ENCODE measurements at places on chromosomes 4 and X.

DNA sequence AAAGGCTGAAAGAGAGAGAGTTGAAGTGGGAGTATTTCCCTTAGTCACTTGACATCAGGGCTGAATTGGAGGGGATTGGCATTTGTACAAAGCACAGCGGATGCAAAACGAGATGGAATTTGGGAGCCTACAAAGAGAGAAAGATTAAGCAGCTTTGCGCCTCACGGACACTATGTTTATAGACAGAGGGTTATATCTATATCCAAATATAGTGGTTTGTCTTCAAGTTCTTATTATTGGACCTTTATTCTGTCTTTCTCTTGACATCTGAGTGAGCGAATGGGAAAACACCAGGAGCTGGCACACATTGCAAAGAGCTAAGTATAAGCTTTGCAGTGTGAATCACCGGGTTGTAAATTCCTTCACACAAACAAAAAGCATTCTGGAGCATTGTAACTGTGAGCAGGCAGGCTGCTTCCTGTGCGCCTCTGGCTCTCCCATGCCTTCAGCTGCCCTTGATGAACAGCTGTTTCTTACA, 500.2 kb downstream of the STIM2 start:
- no peak for DNase-seq

DNA sequence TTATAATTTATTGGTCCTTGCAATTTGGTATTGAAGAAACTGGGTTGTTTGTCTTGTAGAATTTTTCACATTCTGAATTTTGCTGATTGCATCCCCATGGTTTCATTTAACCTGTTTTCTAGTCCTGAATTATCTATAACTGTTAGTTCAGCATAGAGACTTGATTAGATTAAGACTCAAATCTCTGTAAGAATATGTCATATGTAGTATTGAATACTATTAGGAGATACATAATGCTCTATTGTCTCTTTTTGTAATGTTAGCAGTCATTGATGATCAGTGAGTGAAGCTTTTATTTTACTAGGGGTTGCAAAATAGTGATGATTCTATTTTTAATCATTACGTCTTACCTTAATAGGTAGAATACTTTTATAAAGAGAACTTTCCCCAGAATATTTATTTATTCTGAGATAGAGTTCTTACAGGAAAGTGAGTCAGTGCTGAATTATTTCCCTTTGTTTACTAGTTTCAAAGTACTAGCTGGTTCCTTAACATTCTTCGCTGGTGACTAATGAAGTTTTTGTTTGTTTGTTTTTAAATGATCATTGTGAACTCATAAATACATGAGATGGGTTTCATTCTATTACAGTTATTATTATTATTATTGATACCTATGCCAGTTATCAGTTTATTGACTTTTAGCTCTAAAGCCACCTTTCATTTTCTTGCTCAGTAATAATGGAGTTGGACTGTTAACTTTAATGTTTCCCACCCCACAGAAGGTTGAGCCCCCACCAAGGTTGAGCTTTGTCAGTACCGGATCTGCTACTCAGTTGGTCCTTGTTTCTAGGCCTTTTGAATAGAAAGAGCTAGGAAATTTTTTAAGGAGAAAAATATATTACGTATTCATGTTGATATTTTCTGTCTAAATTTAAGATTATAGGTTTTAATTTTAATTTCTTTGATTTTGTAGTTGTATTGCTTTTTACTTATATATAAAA, 102.3 kb downstream of the LARP1B start:
- DNase-seq, result no peak

DNA sequence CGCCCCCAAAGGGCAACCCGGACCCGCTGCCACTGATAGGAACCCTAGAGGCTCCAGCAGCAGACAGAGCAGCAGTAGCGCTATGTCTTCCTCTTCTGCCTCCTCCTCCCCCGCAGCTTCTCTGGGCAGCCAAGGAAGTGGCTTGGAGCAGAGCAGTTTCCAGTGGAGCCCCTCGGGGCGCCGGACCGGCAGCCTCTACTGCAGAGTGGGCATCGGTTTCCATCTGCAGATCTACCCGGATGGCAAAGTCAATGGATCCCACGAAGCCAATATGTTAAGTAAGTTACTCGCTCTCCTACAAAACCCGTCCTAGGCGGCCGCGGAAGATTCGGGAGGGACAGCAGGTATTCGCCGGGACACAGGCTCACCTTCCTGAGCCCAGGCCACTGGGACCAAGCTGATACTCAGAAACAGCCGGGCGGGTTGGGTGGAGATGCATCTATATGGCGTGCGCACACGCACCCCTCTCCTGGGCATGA, 477 bp downstream of the FGF5 start:
- peak; percentile 42 for DNase-seq

- peak; percentile 94 for DNase-seq
Observed at GRCh38 chrX:47218280-47218919, at the start of gene CDK16. CDK16 (plus strand) TSS chrX:47218681; CDS start chrX:47223558, 4,877 bp downstream.

- peak; percentile 17 for DNase-seq
Observed at GRCh38 chr4:8592366-8593263, at the start of gene CPZ. CPZ (plus strand) TSS chr4:8592765; CDS start chr4:8592834, 69 bp downstream.

- DNase-seq, result no peak
Observed at GRCh38 chr4:171025343-171025742, 787.9 kb upstream of the GALNTL6 start.

DNA sequence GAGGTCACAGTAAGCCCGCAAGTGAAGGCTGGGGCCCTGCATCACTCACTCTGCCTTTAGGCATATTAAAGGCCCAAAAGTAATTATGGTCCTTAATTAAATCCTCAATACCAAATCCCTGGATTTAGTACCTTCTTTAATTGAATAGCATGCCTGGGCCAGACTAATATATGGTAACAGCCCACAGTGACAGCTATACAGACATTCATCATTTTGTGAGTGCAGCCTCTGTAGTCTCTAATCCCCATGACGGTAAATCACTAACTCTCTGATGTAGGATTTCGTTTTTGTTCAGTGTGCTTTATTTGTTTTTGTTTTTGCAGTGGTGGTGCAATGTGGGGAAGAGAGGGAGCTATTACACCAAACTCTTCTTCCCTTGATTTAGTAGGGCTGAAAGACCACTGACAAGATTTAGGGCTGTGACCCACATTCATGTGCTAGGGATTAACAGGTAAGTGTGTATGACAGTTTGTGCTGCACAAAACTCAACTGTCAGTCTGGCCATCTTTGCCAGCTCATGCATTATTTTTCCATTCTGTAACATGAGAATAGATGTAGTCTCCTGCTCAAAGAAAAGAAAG, 60.6 kb upstream of the SLC39A8 start:
- no peak for DNase-seq

DNA sequence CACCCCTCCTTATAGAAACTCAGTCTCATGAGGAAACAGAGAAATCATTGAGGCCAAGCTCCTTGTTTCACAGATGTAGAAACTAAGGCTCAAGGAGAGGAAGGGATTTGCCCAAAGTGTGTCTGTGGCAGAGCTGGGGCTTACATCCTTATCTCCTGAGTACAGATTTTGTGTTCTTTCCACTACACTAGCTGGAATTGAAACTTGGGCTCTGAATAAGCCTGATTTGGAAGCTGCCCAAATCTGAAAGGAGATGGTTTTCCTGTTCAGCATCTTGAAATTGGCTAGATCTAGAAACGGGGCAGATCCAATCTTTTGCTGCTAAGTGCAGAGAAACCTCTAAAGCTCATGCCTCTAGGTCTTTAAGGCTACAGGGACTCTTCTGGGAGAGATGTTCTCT, 24.3 kb downstream of the AWAT2 start:
- DNase-seq, result no peak

- DNase-seq, result no peak
Observed at GRCh38 chr4:115418635-115419396, 305.4 kb upstream of the NDST4 start.

DNA sequence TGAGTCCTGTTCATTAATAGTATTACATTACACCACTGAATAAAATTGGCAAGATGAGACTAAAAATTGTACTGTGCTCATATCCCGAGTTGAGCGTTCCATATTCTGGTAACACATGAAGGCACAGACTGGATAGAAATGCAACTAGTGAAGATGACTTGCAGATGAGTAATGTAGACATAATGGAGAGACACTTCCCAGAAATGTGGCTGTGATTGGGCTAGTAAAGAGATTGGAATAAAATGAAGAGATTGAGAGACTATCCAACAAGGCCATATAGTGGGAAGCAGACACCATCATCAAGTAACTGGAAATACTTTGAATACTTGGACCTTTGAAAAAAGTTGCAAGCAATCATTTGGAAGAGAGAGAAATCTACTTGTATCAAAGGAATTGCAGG, 77.3 kb downstream of the DCAF8L1 start:
- DNase-seq, result no peak

- no peak for DNase-seq
Observed at GRCh38 chrX:18291006-18291545, 63.4 kb downstream of the SCML2 start.

- DNase-seq, result no peak
Observed at GRCh38 chr4:8838961-8839431, 32.6 kb downstream of the HMX1 start.

- no peak for DNase-seq
Observed at GRCh38 chr4:26175006-26175786, 145.6 kb upstream of the RBPJ start.

DNA sequence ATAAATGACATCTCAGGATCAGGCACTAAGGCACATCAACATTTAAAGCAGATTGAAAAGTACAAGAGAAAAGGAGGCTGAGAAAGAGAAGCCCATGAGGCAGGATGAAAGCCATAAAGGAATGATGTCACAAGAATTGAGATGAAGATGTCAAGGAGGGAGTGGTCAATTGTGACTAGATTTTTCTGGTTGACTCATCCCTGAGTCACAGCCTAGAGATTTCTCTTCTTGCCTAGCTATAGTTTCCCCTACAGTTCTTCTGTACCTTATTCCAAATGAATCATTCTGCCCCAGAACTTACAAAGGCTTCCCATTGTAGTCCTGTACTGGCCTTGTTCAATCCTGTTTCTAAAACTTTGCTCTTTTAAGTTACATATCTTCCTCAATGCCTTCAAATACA, 3.4 kb upstream of the USP53 start:
- no peak for DNase-seq

- DNase-seq, result no peak
Observed at GRCh38 chrX:118974908-118975671, 672 bp downstream of the LONRF3 start.

GRCh38 chr4:157265281-157265680, 44.8 kb downstream of the GRIA2 start:
- DNase-seq, result no peak

DNA sequence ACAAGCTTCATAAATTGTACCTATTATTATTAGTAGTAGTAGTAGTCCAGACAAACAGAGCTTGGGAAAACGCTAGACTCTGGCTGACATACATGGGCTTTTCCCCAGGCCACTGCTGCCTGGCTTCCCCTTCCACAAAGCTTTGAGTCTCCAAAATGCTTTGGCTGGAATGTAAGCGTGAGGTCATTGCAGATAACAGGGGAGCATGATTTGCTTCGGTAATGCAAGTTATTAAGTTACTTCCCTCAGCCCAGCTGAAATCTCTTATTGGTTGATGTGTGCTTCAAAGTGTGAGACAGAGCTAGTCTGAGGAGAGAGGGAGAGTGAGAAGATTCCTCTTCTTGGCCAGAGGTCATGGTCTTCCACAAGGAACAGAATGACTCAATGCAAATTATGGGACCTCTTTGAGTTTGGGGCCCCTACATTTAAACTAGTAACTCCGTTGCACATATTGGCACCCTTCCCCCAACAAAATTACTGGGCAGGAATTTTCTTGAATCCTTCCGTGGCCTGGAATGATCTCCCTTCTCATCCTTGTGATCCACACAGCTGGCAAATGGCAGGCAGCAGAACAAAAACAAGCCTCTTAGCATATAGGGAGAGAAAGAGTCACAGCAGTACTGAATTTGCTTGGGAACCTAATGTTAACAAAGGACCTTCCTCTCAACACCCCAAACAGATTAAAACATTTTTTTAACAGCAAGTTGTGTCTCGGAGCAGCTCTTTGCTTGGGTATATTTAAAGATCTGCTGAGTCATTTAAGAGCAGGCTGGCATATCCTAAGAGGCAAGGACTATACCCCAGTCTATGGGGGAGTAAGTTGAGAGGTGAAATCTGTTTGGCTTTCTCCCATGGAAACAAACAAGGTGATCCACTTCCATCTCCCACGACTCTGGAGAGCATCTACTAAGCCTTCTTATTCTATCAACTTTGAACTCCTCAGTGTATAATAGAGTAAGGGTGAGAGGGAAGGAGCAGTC, 19.9 kb downstream of the AR start:
- no peak for DNase-seq

DNA sequence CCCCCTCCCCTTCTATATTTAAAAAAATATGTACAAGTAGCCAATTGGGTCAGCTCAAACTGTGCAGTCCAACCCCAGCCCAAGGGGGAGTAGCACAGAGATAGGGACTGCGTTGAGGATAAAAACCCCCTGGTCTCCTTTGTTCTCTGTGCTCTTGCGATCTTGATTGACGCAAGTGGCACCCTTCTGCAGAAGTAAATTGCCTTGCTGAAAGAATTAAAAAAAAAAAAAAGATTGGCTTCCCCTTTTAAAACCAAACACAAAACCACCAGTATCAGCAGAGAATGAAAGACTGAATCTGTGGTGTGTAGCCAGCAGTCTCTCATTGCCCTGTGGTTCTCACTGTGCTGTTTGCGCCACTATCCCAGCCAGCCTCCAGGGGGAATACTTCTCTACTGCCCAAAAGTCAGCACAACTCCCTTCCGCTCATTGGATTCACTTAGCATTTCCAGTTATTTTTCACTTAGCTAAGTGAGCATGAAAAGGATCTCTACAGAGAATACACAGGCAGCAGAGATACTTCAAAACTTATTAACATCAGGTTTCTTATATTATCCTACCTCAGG, 29.7 kb downstream of the MANBA start:
- no peak for DNase-seq

GRCh38 chrX:49163555-49164419, 1.2 kb downstream of the MAGIX start:
- DNase-seq, result peak; percentile 67

- DNase-seq, result no peak
Observed at GRCh38 chrX:572538-573124, 58.0 kb upstream of the SHOX start.

GRCh38 chr4:118322831-118323502, 29.8 kb downstream of the PRSS12 start:
- no peak for DNase-seq

DNA sequence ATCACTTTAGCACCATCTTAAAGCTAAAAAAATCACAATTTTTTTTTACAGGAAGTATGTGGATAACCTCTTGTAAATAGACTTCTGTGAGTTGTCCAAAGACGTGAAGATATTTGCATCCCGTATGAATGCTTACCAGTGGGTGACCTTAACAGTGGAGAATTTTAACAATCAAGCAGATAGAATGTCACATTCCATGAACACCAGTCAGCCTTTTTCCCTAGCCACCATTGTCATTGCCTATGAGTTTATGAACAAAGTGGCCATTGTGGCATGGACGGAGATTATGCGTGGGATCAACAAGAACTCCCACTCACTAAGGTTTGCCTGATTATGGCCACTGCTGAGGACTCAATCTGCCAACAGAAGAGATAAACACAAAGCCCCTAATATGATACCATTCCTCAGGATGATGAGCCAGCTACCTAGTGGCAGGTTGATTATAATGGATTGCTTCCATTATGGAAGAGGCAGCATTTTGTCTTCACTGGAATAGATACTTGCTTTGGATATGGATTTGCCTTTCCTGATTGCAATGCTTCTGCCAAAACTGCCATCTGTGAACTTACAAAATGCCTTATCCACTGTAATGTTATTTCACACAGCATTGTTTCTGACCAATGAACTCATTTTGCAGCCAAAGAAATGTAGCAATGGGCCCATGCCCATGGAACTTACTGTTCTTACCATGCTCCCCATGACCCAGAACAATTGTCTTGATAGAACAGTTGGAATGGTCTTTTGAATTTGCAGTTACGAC, 830.9 kb upstream of the NDST4 start:
- DNase-seq, result no peak

Data from posterior cingulate gyrus (tissue), 11 donors.